Activated naive CD4-positive, alpha-beta T cell treated with anti-CD3 and anti-CD28 coated beads, Interleukin-2, amount 50 U/mL, for 16 hours (primary cell): ENCODE measurements at places on chromosomes 12 and 14.
A peak's percentile ranks its signal among the peaks of the same experiment; 100 is the strongest.

GRCh38 chr12:108884116-108885012 lies 4.5 kb downstream of the DAO start:
- DNase-seq: peak; percentile 71

DNA sequence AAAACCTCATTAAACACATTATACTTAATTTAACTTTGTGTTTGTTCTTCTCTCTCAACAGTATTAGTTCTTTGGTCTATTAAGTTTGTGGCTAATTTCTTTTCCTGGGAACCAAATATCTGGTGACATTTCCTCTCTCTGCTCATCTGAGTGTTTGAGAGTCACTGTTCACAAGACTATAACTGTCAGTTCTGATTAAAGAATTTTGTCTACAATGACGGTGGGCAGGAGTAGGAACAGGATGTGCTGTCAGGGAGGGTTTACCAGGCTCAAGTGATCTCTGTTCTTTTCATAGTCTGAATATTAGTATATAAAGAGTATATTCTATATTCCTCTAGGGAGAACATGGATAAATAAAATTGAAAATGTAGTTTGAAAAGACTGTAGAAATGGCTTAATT lies 92.9 kb downstream of the ALG10B start:
- no peak for DNase-seq

GRCh38 chr14:102229739-102230092 lies 75.2 kb downstream of the MOK start:
- no peak for DNase-seq

DNA sequence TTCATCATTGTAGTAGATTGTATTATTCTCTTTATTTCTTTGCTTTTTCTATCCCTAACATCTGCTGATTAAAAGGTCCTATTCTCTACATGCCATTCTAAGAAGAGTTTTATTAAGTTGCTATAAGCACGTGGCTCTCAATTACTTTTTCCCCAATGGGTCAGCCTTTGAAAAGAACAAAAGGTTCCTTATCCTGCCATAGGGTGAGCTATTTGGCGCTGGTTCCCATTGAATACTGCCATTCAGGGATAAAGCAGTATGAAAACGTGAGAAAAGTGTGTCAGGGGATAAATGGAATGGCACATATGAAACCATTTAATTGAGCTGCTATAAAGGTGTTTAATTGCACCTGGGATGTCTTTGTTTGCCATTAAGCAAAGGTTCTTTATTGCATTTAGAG lies 80.9 kb downstream of the SYNE2 start:
- DNase-seq: no peak

DNA sequence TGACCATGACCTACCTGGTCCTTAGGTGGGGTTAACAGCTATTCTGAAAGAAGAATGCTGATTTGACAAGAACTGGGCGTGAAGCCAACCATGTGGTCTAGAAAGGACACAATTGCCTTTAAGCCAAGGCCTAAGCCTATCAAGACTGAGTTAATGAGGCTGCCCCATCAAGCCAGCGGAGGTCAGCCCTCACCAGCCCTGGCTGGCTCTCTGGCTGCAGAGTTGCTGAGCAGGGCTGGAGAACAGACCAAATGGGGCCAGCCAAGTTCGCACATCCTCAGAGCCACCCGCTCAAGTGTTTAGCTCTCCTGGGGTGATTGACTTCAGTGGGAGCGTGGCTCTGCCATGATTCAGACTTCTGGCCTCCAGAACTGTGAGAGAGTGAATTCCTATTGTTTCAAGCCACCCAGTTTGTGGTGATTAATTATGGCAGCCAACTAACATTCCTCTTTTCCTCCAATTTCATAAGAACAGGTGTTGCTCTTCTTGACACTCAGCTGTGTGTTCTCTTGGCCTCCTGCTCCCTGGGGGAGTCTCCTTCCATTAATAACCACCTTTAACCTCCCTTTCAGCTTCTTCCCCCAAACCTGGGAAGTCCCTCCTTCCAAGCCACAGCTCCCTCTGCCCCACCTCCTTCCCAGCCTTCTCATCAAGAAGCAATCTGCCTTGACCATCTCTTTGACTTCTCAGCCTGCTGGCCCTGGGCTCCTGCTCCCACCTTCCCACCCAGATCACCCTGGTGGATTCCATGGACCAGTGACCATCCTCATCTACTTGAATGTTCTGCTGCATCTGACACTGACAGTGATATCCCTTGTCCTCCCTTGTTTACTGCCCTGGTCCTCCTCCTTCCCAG lies 5.3 kb upstream of the SERPINA5 start:
- no peak for DNase-seq

GRCh38 chr14:101495284-101495683 lies 66.0 kb upstream of the DIO3 start:
- no peak for DNase-seq

GRCh38 chr12:4278329-4279197 lies 5.0 kb downstream of the CCND2 start:
- no peak for DNase-seq

DNA sequence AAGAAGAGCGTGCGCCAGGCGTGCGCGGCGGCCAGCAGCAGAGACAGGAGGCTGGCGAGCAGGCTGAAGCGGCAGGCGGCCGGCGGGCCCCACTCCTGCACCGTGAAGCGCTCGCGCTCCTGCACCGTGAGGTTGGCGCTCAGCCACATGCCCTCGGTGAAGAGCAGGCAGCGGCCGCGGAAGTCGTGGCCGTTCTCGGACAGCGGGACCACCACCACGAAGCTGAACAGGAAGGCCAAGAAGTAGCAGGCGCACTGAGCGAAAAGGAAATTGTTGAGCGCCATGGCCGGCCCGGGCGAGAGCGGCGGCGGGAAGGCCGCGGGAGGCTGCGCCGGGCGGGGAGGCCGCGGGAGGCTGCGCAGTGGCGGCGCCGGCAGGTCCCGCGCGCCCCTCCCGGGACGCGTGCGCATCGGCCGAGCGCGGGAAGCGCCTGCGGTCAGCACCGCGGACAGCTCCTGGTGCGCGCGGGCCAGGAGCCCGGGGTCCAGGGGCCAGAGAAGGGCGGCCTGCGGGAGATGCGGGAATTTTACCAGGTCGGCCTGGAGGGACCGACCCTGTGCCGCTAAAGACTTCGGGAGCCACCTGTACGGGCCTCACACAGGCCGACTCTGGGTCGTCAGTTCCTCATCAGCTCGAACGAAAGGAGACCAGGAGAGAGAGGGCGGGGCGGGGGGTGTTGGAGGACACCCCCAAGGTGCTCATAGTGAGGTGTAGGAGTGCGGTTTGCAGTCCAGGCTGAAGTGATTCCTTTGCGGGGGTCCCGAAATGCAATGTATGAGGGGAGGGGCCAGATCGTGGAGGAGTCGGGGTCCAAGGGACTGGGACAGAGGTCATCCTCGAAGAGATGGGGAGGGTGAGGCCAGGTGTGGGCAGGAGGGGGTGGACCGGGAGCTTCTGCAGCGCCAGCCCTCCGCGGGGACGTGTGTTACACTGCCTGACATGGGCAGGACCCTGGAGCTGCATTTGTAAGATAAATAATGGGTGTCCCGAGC lies at the start of gene TMEM179:
TSS of gene TMEM179 (minus strand) at position 315 of the 992 bp plus-strand sequence. CDS start at position 284, 31 bp downstream.
- no peak for DNase-seq

DNA sequence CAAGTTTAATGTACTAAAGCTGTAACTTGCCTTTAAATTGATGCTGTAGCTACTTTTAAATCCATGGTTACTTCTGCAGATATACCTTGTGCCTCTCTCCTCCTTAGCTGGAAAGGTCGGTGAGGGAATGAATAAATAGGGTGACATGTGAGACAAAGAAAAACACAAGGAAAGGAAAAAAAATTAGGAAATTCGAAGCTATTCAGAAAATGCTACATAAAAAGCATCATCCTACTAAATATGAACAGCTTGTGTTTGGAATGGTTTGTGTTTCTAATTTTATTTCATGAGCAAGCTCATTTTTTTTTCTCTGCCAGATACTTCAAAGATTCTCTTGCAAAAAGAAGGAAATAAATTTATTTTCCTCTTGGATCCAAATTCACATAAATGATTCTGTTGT lies 186.3 kb upstream of the NUDT4 start:
- DNase-seq: no peak

DNA sequence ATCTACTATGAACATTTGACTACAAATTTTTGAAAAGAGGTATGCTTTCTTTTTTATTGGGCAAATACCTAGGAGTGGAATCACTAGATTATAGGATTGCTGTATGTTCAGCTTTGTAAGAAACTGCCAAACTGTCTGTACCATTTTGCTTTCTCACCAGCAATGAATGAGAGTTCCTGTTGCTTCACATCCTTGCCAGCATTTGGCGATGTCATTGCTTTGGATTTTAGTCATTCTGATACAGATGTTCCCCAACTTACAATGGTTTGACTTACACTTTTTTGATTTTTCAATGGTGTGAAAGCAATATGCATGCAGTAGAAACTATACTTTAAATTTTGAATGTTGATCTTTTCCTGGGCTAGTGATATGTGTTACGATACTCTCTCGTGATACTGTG lies 328.7 kb downstream of the RAD51B start:
- DNase-seq: no peak

DNA sequence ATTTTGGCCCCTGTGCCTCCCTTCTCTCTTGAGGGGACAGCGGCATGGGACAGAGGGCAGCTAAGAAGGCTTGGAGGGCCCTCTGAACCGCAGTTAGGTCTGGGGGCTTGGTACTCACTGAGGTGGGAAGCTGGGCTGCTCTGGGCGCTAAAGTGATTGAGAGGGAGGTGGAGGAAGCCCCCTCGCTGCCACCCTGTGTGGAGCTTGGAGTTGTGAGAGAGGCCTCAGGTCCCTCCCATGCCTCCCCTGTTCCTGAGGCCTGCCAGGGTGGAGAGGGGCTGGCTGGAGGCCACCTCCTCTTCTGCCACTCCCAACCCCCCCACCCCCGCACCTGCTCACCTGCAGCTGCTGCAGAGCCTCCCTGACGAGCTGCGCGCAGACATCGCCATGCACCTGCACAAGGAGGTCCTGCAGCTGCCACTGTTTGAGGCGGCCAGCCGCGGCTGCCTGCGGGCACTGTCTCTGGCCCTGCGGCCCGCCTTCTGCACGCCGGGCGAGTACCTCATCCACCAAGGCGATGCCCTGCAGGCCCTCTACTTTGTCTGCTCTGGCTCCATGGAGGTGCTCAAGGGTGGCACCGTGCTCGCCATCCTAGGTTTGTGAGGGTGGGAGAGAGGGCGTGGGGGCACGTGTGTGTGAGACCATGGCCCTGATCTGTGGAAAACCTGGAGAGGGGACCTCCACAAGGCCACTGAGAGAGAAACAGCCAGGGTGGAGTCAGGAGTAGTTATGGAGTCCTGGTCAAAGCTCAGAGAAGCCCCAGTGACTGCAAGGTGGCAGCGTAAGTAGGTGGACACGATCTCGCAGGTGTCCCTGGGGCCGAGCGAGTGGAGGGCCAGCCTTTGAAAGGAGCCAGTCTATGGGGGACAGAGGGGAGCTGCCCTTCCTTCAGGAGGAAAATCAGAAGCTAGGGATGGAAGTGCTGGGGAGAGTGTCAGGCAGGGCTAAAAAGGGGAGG lies 11.2 kb downstream of the KCNH3 start:
- DNase-seq: no peak

GRCh38 chr12:132724506-132725241 lies 14.0 kb downstream of the PGAM5 start:
- DNase-seq: no peak

GRCh38 chr14:74647678-74648461 lies 35.8 kb upstream of the LTBP2 start:
- no peak for DNase-seq

DNA sequence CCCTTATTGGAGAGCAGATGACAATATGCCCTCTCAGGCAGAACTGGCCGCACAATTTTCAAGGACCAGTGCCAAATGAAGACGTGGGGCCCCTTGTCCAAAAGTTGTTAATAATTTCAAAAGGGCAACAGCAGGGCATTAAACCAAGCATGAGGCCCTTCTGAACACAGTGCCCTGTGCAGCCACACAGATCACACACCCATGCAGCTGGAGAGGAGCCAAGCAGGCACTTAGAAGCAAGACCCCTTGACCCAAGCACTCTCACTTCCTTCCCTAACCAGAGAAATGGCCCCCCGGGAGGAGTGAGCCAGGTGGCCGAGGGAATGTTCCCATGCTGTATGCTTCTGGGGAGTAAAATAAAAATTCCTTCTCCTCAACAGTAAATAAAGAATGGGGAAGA lies 114.0 kb upstream of the TMPO start:
- no peak for DNase-seq
